ENCODE measurements at places on chromosomes 12 and 14.

DNA sequence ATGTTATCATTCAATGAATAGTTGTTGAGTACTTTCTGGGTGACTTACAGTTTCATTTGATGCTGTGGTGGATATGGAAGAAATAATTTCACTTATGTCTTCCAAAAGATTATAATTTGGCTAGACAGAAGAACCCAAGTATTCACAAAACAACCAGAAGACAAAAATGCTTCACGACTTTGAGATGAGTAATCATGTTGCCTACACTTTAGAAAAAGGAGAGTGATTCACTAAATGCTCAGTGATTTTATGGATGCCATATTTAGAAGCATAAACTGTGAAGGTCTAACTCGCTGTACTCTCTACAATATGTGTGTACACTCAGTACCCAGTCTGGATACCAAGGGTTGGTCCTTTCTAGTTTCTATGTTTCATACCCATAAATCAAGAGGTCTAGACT lies 101.3 kb upstream of the E2F7 start:
- DNase-seq, result no peak

DNA sequence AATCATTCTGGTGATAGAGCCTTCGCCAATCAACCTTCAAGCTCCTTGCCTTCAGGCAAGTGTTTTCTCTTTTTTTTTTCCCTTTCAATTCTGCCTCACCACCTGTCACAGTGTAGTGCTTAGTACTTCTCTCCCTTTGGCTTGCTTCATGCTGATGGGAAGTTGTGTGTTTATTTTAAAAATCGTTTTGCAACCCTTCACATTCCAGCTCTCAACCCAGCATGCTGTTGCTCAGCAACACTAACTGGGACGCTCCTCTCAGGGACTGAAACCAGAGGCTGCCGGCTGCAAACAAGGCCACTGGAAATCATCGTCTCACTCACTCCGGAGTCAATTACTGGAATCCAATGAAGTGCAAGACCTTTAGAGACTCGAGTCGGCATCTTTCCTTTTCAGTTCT lies 342.7 kb downstream of the PRKD1 start:
- peak; percentile 71 for DNase-seq

DNA sequence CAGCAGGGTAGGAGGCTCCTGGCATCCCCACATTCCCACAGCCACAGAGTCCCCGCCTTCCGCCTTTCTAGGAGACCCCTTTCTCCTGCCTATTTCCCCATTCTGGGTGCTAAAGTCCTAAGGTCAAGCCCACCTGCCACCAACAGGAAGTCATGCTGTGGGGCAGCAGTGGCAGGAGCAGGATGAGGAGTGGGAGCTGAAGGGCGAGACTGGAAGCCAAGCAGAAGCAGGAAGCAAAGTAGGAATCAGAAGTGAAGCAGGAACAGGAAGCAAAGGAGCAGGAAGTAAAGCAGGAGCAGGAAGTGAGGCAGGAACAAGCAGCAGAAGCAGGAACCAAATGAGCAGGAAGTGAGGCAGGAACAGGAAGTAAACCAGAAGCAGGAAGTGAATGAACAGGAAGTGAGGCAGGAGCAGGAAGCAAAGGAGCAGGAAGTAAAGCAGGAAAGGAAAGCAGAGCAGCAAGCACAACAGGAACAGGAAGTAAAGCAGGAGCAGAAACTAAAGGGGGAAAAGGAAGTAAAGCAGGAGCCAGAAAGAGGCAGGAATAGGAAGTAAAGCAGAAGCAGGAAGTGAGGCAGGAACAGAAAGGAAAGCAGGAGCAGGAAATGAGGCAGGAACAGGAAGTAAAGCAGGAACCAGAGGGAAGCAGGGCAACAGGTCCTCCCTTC lies 38.3 kb upstream of the RIMBP2 start:
- no peak for DNase-seq

DNA sequence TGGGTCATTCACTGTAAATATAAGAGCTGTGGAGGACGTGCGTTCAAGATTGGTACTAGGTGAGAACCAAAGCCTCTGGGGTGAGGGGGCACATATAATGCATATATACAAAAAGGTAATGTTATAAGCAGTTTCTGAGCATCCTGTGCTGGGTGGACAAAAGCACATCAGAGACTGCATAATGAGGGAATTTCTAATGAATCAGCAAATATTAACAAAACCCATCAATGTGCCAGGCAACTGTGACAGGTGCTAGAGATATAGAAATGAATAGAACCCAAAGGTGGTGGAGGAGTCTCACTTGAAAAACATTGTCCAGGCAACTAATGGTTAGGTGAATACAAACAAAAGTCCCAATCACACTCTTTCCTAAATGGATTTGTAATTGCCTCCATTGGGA lies 74.7 kb downstream of the GPR65 start:
- DNase-seq, result no peak
